T-helper 2 cell (primary cell): ENCODE measurements at places on chromosomes 4 and X.

DNA sequence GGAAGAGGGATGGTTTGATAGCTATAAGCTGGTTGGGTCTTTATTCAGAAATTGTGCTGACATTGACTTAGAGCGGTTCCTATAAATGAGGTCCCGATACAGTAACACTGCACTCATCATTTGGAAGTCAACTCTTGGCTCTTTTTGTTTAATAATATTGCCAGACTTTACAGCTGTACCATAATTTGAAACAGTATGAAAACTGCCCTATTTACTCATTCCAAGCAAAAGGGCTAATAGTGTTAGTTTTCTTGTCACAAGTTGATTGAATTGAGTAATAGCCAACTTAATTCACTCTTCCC, 128.4 kb upstream of the LIMCH1 start:
- DNase-seq = no peak

DNA sequence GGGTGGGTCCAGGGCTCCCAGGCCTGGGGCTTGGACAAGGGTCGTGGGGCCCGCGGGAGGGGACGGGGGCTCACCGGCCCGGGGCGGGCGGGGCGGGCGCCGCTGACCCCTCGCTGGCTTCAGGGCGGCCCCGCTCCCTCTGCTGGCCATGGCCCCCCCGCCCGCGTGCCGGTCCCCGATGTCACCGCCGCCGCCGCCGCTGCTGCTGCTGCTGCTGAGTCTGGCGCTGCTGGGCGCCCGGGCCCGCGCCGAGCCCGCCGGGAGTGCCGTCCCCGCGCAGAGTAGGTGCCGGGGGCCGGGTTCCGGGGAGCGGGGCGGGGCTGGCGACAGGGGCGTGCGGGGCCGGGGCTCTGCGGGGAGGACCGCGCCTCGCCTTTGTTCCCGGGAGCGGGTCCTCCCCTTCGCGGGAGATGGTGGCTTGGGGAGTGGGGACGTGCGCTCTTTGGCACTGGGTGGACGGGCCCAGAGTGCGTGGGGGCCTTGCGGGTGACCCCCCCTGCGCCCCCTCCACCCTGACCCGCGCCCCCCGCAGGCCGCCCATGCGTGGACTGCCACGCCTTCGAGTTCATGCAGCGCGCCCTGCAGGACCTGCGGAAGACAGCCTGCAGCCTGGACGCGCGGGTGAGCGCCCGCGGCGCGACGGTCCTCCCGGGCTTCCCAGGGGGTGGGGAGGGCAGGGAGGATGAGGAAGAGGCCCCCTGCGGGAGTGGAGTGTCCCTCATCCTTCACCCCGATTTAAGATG, 16.8 kb upstream of the NAT8L start:
- peak; percentile 23 for DNase-seq

GRCh38 chrX:24468245-24468644, 3.2 kb downstream of the PDK3 start:
- no peak for DNase-seq

- DNase-seq = no peak
Observed at GRCh38 chr4:1241466-1241935, 7.4 kb downstream of the CTBP1 start.

DNA sequence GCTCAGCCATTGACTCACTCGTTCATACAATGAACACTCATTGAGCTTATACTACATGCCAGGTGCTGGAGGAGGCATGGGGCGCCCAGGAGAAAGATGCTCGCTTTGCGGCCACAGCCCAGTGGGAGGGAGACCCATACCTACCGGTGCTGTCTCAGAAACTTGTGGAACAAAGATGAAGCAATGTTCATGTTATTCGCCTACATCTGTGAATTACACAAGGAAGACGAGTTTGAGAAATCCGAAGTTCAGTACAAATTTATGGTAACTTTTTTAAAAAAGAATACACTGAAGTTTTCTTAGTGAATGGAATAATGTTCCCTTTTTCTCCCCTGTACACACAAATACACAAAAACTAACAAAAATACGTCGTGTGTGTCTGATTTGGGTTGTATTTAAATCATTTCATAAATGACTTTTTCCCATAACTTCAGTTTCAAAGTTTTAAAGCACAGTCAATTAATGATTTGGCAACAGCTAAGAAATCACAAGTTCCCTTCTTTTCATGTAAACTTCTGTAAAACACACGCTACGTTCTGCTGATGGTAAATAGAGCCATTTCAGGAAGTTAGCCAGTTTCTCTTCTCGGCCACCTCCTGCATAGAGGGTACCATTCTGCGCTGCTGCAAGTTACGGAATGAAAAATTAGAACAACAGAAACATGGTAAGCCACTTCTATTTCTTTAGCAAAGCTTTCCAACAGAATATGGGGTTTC, at the start of gene TLR8:
TSS of gene TLR8 (plus strand) at position 575 of the 716 bp plus-strand sequence. CDS start at position 662, 87 bp downstream.
- no peak for DNase-seq

DNA sequence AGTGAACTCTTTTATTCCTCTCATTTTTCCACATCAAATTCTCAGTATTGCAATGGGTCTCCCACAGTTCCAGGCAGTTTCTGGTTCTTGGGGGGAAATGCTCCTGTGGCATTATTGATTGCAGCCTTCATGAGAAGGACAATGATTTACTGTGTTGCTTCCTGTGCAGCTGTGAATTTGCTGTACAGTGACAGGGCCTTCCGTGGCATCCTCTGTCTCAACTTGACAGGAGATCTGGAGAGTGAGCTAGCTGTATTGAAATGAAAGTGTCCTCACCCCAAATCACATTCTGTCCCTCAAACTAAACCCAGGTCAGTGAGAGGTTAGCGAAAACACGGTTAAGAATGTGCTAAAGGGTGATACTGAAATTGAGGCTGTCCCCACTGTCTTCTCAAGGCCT, 77.1 kb upstream of the ATOH1 start:
- no peak for DNase-seq

DNA sequence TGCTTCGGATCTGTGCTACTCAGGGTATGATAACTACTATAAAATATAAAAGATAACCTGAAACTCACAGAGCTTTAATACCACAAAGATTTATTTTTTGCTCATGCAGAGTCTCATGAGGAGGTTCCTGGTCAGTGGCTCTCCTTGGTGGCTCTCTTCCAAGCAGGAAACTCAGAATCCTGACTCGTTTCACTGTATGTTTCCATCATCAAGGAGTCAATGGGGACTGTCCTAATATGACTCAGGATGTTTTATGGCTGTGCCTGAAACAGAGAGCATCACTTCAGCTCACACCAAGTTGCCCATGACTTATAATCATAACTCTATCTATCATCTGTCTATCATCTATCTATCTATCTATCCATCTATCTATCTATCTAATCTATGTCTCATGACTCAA, 620.8 kb upstream of the NR3C2 start:
- no peak for DNase-seq
